Stimulated activated CD8-positive, alpha-beta memory T cell treated with anti-CD3 and anti-CD28 coated beads, Interleukin-12 subunit alpha, Interleukin-12 subunit beta, amount 100 ng/mL, for 1 hour (primary cell): ENCODE measurements at places on chromosomes 3 and 15.

DNA sequence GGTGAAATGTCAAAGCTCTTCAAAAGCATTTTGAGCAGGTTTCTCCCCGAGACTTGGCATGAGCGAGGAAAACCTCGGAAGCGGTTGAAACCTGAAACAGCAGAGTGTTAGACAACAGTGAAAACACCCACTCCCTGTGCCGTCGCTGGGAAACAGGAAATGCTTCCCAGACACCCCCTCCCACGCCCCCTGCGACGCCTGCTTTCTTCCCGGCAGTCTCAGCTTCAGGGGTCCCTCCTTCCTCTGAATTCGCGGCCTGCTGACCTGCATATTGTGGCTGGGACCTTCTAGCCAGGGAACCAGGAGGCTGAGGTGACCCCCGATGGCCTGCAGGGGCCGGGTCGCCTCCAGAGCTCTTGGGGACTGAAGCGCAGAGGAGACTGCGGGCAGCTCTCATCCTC is 250.6 kb upstream of the LYSMD4 start:
- no peak for DNase-seq

- no peak for DNase-seq
These were observed 188.3 kb downstream of the PLCH1 start for GRCh38 chr3:155556531-155556930.

GRCh38 chr3:107981471-107982111 is 109.2 kb downstream of the CD47 start:
- DNase-seq, result no peak

DNA sequence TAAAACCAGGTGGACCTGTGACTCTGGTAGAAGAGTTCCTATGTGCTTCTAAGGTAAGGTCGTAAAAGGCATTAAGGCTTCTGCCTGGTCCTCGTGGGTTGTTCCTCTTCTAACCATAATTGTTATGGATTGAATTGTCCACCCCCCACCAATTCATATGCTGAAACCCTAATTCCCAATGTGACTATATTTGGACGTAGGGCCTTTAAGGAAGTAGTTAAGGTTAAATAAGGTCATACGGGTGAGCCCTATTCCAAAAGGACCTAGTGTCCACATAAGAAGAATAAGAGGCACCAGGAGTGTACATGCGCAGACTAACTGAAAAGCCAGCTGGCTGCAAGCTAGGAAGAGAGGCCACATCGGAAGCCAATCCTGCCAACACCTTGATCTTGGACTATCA is 1.9 kb downstream of the ADPGK start:
- DNase-seq, result no peak

- no peak for DNase-seq
These were observed 252.1 kb downstream of the RPLP1 start for GRCh38 chr15:69704700-69705099.

GRCh38 chr15:85475317-85475701 is 94.9 kb downstream of the AKAP13 start:
- no peak for DNase-seq

GRCh38 chr15:27176785-27177406 is 205.9 kb downstream of the GABRG3 start:
- no peak for DNase-seq

DNA sequence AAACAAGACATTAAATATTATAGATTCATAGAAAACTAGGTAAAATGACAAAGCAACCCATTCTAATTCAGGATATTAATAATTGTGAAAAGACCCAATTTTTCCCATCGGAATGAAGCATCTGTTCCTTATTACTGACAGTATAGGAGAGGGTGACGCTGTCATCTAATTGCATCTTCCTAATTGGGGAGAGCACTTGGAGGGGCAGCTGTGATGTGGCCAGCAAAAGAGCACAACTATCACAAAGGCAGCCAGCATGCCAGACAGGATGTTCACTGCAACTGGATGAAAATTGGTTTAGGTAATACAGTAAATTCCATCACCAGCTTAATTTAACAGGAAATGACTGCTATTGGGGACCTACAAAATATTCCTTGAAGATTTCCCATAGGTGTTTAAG is 21.9 kb upstream of the MINAR1 start:
- no peak for DNase-seq

DNA sequence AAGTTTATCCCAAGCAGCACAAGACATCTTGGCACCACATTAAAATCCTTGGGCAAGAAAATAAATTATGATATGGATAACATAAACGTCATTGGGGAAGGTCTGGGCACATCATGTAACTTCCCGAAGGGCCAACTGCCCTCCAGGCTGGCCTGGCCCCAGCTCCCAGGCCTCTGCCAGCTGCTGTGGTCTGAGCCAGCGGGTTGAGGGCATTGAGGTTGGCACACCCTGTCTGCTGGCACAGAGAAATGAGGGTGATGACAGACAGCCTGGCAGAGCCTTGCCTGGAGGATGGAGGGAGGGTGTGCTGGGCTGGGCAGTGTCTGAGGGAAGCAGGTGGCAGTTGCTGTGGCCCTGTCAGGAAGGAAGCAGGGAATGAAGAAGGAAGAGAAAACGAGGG is 3.3 kb upstream of the RBSN start:
- no peak for DNase-seq

GRCh38 chr15:61653110-61653509 is 407.1 kb downstream of the VPS13C start:
- DNase-seq, result no peak

DNA sequence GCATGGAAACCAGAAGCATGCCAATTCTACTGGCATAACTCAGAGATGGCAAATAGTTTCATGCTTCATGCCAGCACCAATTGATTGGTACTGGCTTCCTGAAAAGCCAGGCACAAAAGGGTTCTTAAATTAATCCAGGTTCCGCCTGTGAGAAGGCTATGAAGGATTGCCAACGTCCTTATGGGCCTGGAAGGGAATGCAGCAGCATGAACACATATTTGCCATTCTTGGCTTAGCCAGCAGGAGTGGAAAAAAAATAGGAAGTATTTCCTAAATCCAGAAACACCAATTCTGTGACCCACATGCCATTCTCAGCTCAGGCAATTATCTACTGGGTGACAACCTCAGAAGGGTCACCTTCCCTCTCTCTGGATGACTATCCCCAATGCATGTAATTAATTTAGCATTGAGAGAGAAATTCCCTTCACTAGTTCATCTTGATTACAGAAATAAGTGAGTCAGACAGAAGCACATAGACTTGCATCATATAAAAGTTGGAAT is 36.0 kb downstream of the ADAMTS9 start:
- DNase-seq, result no peak

- DNase-seq, result no peak
These were observed 1.0 kb upstream of the CD200R1L start for GRCh38 chr3:112847692-112848091.

DNA sequence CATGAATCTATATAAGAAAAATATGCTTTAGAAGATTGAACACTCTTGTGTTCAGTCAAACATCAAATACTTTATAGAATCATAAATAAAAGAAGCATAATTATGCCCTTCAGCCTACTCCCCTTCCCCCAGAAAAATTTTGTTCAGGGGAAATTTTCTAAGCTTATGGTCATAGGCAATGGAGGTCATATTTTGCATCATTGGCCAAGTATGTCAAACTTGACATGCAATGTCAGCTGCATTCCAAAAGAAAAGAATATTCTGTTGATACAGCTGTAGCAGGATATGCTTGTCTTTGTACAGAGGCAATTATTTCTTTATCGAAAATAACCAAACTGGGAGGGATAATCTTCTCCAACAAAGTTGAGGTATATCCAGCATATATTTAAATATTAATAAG is 328.2 kb downstream of the ZIC1 start:
- no peak for DNase-seq

DNA sequence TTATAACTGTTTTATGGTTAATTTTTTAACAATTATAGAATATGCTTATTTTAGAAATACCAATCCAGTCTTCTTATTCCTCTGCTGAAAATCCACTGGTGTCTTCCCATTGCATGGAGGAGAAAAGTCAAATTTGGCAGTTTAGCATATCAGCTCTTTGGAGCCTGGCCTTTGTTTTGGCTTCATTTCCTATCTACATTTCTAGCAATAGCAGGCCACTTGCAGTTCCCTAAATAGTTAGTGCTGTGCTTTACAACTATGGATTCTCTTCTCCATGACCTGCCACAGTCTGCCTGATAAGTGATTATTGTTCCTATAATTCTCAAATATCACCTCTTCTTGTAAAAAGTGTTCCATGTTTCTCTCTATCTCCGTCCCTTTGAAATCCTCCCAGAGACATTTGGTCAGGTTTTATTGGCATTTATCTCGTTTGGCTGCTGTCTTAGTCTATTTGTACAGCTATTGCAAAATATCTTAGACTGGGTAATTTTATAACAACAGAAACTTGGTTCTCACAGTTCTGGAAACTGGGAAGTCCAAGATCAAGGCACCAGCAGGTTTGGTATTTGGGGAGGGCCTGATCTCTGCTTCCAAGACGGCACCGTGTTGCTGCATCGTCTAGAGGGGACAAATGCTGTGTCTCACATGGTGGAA is 8.2 kb upstream of the SEC22A start:
- DNase-seq, result no peak

GRCh38 chr15:90603893-90604292 is 74.2 kb downstream of the CRTC3 start:
- DNase-seq, result peak; percentile 32

- DNase-seq, result no peak
These were observed 29.9 kb upstream of the ST3GAL6 start for GRCh38 chr3:98733053-98733811.

DNA sequence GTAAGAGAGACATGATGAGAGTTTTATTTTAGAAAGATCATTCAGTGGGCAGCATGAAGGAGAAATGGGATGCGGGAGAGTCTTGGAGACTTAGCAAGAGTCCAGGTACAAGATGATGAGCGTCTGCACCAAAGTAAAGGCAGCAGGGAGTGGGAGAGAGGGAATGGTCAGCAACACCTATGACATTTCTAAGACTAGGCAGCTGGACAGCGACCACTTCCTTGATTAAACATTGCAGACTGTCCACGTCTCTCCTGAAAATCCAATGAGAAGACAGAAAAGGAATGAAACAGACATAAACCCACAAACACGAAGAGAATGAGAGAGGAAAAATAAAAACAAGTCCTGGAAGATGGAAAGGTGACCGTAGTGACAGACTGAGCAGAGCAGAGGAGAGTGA is 46.7 kb upstream of the HEG1 start:
- DNase-seq, result no peak

GRCh38 chr3:151787626-151788025 is 26.3 kb upstream of the AADAC start:
- no peak for DNase-seq

DNA sequence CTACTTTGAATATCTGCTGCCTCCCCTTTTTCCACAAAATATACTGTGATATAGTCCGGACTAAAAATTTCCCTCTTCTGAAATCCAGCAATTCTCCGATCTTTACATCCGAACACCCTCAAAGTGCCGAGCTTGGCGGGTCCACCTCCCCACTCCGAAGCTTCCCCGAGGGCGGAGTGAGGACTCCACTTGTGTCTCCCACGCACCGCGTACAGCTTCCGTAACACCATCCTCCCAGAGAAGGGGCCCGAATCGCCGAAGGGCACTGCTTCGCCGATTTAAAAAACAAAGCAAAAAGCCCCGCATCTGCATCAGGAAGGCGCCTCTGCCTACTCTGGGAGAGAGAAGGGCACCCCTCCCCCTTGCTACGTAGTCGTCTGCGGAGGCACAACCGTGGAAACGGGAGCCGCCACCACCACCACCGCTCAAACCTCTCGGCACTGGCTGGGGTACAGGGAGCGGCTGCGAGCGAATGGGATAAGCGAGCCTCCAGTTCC is 551 bp downstream of the NCBP2 start:
- peak; percentile 43 for DNase-seq

- no peak for DNase-seq
These were observed 15.5 kb upstream of the EHD4 start for GRCh38 chr15:41987925-41988275.

- no peak for DNase-seq
These were observed 23.1 kb downstream of the HEG1 start for GRCh38 chr3:125032683-125033082.
